RWPE2 (cell line): ENCODE measurements at places on chromosomes 1 and 21.

DNA sequence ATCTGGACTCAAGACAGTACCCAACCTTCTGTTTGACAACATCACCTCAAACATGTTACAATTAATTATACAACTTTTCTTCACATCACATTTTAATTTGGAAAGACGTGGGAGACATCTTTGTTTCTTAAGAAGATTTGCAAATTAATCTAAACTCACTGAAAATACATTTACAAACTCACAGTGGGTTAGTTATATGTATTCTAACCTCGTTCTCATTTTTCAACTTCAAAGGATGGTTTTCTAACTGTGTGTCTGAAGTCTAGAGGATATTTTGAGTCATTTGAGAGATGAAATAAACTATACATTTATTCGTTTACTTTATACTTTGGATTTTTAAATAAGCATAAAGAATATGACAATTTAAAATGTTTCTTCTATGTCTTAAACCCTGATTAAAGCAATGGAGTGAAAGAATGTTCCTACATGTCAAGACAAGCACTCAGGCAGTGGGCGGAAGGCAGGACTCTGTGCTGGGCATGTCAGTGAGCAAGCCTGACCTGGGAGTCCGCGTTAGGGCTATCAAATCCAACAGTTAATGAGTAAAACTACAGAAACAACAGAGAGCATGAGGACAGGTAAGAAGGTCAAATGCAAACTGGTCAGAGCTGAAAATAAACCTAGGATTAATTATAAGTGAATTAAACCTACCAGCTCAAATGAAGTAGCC, 76.5 kb upstream of the CTTNBP2NL start:
- DNase-seq = peak; percentile 71

- DNase-seq = no peak
Measured at GRCh38 chr1:183824291-183824690, 19.4 kb downstream of the RGL1 start.

DNA sequence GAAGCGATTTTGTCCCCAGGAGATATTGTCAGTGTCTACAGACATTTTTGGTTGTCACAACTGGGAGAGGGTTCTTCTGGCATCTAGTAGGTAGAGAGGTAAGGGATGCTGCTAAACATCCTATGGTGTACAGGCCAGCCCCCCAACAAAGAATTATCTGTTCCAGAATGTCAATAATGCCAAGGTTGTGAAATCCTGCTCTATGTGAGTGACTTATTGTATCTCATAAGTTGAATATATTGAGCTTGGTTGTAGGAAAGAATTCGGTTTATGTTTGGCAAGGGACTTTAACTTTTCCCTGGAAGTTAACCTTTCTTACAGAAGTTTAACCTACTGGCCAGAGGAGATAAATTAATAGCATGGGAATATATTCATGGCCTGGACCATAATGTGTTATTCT, 52.6 kb upstream of the ANGPTL1 start:
- DNase-seq = no peak

- DNase-seq = no peak
Measured at GRCh38 chr1:163168053-163168452, 34.7 kb downstream of the RGS5 start.

- DNase-seq = no peak
Measured at GRCh38 chr1:117970252-117970651, 40.7 kb downstream of the WDR3 start.

DNA sequence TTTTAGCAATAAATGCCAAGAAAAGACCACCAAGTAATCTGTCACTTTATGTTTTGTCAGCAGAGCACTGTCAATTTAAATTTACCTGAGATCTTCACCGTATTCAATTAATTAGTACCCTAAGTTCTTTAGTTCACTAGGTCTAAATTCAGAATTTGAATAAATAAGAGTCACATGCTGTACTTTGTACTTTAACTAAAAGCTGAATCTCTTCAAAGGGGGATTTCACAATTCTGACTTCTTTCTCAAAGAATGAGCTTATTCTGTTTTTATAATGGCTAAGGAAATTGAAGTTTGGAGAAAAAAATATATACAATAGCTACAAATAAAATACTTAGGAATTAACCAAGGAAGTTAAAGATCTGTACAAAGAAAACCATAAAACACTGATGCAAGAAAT, 2.1 kb upstream of the GNG5 start:
- DNase-seq = no peak

DNA sequence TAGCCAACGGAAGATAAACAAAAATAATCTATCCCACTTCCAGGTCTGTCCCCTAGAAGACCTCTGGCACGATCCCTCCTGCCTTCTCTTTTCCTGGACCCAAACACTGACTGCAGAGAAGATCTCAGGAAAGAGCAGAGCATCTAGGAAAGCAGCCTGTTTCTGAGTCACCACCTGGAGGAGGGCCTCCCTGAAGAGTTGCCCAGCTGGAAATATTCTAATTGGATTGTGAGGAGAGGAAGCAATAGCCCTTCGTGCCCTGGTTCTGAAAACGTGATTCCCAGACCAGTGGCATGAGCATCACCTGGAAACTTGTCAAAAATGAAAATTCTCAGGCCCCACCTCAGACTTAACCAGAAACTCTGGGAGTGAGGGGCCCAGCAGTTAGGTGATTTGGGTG, 411.1 kb downstream of the SETD4 start:
- no peak for DNase-seq

DNA sequence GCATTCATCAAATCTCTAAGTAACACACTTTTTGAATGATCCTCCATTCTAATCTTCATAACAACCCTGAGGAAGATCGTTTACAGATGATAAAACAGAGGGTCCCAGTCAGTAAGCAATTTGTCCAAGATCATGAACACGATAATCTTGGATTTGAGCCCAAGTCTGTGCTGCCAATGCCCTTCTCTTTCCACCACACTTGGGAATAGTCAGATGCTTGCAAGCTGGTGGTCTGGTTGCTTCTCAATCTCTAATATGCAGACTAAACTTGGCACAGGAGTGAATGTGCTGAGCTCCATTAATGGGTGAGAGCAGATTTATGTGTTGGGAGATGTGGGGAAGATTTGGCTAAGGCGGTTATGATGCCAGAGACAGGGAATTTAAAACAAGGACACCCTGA, 430.6 kb upstream of the DAB1 start:
- no peak for DNase-seq

- DNase-seq = no peak
Measured at GRCh38 chr1:47590523-47591225, 152.8 kb downstream of the FOXD2 start.

DNA sequence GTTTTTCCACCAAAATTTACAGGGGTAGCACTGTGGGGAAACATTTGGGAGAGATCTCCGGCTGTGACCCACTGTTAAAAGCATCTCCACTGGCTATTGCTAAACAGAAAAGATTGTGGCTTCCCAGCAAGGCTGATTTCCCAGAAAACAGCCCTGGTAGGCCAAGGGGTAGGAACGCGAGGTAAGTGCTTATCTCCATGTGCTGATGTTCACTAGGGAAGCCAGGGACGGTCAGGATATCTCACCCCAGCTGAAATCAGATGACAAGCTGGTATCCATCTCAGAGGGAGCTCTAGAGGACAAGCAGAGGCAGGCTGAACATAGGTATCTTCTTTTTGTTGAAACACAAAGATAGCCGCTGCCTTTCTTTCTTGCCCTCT, 63.6 kb downstream of the MIS18A start:
- no peak for DNase-seq

GRCh38 chr1:205604825-205605505, 26.8 kb downstream of the ELK4 start:
- no peak for DNase-seq

GRCh38 chr1:201898992-201899391, 10.3 kb downstream of the SHISA4 start:
- DNase-seq = no peak

DNA sequence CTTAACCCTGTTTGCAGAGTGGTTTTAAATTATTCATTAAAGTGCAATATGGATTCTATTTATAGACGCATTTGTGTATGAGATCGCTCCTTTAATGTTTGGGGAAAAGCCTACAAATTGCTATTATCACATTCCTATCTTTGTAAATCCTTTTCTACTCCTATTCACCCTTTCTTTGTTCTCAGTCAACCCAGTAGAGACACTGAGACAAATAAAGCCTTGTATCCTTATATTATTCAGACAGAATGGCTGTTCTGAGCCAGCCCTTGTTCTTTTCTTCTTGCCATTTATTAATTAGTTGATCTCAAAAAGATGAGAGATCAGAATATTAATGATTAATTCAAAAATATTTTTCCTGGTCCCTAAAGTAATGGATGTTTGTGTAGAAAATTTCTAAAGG, 8.4 kb downstream of the PCBP3 start:
- DNase-seq = no peak

DNA sequence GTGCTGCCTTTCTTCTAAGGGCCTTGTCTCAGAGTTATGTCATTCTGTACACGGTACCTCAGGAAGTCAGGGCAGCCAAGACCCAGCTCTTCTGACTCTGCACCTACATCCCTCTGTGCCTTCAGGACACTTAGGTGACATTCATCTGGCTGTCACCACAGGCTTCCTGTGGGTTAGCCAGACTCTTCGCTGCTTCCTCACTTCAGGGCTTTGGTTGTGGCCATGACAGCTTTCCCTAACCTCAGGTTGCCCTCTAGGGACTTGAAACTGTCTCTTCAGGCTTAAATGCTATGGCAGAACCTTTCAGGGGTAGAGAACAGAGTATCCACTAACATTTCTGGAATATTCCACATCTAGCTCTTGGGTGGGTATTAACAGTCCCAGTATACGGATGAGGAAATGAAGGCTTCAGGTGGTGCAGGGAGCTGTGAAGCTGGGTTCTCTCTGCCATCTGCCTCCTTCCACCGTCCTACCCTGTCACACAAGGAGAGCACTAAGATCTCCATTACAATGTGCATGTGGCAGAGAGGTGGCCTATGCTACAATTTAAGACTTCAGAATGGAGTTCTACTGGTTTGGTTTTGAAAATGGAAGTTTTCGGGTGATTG, 9.9 kb downstream of the TSSK3 start:
- DNase-seq = no peak

- no peak for DNase-seq
Measured at GRCh38 chr1:206482611-206483010, 12.3 kb downstream of the IKBKE start.

GRCh38 chr1:53590104-53590503, 130.9 kb downstream of the DMRTB1 start:
- DNase-seq = no peak

DNA sequence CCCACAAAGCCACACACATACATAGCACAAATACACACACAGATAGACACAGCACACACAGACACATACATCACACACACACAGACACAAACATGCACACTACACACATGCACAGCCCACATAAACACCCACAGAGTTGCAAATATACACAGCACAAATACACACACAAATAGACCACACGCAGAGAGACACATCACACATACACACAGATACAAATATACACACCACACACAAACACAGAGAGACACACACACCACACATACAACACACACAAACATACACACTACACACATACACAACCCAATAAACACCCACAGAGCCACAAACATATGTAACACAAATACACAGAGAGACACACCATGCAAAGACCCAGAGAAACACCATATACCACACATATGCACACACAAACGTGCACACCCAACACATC, 154.9 kb downstream of the GLUL start:
- DNase-seq = no peak

GRCh38 chr1:151715726-151716404, 738 bp downstream of the CELF3 start:
- DNase-seq = no peak

DNA sequence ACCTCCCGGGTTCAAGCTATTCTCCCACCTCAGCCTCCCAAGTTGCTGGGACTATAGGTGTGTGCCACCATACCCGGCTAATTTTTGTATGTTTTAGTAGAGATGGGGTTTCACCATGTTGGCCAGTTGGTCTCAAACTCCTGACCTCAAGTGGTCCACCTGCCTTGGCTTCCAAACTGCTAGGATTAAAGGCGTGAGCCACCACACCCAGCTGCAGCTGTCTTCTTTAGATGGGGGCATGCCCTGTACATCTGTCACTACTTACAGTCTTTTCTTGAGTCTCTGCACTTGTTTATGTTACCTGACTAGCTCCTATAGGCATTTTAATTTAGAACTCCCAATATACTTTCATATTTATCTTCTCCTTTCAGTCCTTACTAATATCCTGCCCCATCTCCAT, 64.2 kb downstream of the SELENOF start:
- DNase-seq = no peak

- no peak for DNase-seq
Measured at GRCh38 chr1:71533950-71534349, 453.1 kb upstream of the ZRANB2 start.

GRCh38 chr1:94384485-94385265, 33.5 kb upstream of the ABCD3 start:
- no peak for DNase-seq

DNA sequence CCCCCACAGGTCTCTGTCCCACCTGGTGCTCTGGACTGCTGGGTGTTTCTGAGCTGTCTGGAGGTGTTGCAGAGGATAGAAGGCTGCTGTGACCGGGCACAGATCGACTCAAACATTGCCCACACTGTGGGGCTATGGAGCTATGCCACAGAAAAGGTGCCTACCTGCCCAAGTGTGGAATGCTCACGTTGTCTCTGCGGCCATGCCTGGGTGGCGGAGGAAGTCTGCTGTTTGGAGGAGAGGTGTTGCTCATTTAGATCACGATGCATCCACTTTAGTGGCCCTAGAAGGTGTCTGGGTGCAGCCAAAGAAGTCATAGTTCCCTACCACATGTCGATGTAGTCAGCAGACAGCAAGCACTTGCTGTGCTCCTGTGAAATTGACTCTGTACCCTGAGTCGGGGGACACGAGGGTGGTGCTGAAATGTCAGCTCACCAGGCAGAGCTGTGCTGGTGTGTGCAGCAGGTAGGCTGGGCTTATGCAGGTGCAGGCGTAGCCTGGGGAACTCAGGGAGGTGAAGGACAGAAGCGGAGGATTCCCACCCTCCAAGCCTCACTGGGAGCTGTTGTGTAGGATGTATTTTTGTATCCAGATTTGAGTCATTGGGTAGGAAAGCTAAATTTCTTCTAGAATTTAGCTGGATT, 32.8 kb upstream of the PWP2 start:
- DNase-seq = no peak

DNA sequence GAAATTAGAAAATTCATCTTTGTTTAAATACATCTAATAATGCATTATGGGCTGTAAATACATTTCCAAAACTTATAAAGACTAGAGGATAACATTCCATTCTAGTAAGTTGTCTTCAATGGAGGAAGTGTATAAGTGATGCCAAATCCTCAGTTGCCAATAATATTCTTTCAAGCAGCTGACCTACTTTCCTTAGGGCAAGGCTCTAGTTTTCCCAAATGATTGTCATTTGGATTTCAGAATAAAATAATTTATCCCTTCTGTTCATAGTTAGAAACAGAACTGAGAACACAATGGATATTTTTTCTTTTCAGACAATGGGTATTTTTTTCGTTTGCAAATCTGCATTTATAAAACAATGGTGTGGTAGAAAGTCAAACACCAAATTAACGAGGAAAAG, 354.9 kb upstream of the ADAMTS5 start:
- no peak for DNase-seq
